CD4-positive, alpha-beta memory T cell (primary cell): ENCODE measurements at places on chromosomes 4 and X.

GRCh38 chrX:54422168-54422567, 18.0 kb upstream of the TSR2 start:
- no peak for DNase-seq

DNA sequence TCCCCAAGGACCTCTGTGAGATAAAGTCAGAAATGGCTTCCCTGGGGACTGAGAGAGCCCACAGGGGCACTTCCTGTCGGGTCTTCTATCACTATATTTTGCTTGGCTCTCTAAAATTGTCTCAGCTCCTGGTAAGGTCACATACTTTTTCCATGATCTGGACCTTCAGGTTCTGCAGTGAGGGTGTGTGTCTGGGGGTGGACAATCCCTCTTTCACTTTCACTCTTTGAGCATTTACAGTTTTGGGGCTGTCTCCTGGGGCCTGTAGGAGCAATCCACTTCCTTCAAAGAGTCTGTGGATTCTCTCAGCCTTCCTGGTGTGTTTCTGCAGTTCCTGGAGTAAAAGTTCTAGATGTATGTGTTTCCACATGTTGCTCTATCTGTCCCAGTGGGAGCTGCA, 335.7 kb downstream of the FSTL5 start:
- DNase-seq: no peak

DNA sequence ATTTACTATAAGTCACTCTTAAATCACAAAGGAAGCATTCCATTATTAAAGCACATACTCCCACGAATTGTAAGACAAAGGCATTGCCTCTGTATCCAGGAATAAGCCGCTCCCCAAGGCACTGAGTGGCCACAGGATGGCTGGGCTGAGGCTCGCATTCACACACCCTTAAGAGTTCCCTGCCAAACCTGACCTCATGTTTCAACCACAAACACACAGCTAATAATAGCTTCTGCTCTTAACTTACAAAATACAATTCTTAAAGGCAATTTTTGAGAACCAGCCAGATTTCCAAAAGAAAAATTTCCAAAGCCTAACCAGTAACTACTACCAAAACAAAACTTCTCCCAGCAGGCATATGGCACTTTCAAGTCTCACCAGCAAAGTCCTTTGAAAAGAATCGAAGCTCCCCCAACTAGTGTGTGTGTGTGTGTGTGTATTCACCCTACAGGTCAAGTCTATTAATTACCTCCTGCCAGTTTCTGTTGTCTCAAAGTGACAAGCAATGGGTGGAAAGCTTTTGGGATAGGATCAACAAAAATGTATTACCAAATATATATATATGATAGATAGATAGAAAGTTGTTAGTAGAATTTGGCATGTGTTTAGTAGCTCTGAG, 36.0 kb downstream of the ARHGAP6 start:
- DNase-seq: no peak

DNA sequence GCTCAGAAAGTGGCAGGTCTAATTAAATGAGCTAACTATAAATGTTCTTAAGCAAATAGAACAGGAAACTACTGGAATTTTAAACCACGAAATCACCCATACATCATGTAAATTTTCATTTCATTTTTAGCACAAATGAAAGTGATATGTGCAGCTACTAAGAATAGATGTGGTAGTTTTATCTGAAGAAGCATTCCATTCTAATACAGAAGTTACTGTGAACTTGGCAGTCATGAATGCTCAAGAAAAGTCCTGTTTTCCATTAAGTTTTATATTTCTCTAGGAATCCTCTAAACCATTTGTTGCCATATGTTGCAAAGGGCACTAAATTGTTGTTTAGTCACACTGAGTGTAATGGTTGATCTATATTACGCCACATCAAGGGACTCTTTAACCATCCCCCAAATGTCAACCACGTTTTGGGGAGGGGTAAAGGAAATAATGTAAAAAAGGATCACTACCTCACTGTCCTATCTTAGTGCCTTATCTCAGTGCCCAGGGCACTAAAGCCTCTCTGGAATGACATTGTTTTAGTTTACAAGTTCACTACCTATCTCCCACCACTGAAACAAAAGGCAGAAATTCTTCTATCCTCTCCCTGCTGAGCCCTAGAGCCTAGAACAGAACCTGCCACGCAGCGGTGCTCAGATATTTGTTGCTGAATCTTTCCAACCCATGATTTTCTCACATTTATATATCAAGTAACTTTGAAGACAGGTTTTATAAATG, 118.0 kb downstream of the SHISA3 start:
- DNase-seq: no peak

GRCh38 chr4:6562931-6563901, 11.8 kb upstream of the MAN2B2 start:
- no peak for DNase-seq

GRCh38 chrX:15441464-15441863, 51.7 kb downstream of the PIR start:
- no peak for DNase-seq

- DNase-seq: no peak
These were observed 110.8 kb upstream of the FAM9B start for GRCh38 chrX:9144701-9145241.

DNA sequence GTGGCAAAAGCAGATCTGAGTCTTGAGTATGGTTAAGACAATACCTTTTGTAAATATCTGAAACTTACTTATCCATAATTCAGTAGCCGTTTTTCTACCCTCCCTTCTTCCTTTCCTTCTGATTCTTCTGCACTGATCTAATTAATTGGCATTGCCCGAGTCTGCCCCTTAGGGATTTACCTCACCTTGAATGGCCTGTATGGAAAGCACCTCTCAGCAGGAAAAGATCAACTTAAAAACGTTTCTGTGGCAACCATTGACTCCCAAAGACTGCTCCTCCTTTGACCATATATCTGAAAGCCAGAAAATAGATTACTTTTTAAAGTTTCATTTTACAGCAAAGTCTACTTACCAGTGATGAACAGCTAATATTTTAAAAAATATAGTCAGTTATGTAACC, 496.5 kb upstream of the LCORL start:
- no peak for DNase-seq

- DNase-seq: no peak
These were observed 21.4 kb upstream of the FAM9B start for GRCh38 chrX:9055354-9055753.

GRCh38 chr4:113433116-113433515, 328.4 kb downstream of the CAMK2D start:
- DNase-seq: no peak

DNA sequence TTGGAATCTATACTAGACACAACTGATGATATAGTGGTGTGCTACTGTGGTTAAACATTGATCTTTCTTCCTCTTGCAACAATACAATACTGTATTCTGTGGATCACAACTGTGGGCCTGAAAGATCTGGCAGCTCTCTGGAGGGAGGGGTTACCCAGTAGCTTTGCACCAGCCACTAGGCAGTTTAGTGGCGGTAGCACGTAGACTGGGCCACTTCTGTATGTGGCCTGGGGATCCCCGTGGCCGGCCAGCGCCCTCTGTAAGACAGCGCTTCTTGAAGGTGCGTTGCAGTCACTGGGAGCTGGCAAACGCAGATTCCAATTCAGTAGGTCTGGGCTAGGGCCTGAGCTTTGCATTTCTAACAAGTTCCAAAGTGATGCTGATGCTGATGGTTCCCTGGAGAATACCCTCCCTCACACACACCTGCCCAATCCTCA, 168.6 kb downstream of the MGST2 start:
- DNase-seq: no peak

DNA sequence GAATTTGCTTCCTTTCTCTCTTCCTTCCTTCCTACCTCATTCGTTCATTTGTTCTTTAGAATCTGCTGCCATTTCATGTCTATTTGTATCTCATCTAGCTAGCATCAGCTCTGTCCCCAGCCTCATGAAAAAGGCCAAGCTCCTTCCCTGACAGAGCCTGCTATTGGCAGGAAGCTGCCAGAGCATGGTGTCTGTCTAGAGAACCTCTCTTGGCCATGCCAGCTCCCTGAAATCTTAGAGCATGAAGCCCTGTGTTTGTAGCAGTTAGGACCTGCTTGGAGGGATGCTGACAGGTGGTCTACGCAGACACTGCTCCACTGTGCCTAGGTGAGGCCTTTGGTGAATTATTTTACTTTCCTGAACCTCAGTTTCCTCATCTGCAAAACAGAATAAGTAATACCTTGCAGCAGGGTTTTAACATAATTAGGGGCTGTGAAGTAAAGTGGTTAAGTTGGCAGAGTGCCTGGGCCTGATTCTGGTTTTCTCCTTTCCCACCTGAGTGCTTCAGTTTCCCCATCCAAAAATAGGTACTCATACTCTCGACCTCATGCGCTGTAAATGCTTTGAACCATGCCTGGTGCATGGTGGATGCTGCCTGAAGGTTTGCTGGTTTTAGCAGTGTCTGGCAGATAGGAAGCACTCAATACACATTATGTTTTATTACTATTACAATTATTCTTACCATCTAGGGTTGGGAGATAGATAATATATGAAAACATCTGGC, 4.7 kb downstream of the PTTG2 start:
- no peak for DNase-seq

GRCh38 chrX:67523002-67523681, 20.7 kb upstream of the AR start:
- DNase-seq: no peak

GRCh38 chr4:12458621-12459020, 1025.5 kb downstream of the RAB28 start:
- DNase-seq: no peak

- DNase-seq: no peak
These were observed 683 bp downstream of the MAN2B2 start for GRCh38 chr4:6575503-6576240.

GRCh38 chr4:108385076-108385475, 216.3 kb upstream of the LEF1 start:
- no peak for DNase-seq

GRCh38 chr4:7590189-7590588, 155.5 kb upstream of the PSAPL1 start:
- no peak for DNase-seq

DNA sequence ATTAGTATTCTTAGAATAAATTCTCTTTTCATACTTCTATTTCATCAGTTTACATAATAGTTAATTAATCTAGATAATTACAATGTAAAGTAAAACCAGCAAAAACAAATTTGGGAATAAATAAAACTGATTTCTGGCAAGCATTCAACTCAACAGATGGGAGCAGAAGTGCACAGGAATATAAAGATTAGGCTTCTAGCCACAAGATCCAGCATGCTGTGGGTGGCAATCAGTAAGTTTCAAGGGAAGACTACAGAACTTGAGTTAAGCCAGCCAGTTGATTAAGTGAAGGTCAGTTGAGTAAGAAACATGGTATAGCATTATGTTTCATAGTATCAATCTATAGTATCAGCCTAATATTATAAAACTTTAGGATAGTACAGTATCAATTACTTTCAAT, 324.2 kb upstream of the AADAT start:
- DNase-seq: no peak

DNA sequence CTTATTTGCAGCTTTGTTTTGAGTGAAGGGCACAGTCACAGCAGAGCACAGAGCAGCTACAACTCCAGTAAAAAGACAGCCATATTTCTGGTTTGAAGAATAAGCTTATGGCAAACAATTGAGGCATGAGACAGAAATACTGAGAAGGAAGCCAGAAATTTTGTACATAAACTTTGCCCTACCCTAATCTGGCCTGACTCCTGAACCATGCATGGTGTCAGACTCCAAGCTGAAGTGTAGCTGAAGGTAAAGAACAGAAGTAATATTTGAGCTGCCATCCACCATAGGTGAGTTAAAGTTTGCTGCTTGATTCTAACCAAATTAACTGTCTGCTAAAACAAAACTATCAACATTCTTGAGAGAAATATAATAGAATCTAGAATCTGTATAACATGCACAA, 24.5 kb upstream of the TMEM192 start:
- DNase-seq: no peak

DNA sequence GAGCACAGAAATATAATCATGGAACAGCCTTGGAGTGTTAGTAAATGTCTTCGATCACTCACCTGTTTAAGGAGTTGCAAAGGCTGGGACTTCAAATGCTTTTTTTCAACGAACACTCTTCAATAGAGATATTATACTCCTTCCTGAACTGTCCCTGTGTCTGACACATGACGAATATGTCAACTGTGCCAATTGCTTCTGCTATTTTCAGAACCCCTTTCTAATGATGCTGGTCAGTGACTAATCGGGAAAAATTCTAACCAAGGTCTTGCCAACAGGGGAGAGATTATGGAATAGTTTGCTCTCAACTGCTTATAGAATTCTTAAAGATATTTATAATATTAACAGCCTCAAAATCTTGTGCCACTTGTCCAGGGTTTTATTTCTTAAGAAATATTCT, 8.5 kb upstream of the KLHL34 start:
- no peak for DNase-seq

DNA sequence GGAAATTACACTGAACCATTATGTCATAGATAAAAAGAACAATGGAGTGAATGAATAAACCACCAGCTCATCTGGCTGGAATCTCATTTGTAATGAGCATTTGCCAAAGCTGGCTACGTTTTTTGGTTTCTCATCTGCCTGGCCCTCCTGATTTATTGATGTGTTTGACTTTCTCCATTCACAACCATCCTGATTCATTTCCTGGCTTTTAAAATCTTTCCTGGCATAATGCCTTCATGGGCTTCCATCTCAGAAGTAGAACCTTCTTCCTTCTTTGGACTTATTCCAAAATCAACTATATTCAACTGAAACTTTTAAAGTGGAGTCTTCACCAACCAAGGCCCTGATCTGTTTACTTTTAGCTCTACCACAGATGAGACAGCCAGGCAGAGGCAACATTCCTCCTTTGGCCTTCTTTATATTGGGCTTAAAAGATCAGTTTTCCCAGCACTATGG, 36.0 kb upstream of the ARSJ start:
- DNase-seq: no peak

GRCh38 chrX:9003041-9003440, 30.9 kb downstream of the FAM9B start:
- no peak for DNase-seq

DNA sequence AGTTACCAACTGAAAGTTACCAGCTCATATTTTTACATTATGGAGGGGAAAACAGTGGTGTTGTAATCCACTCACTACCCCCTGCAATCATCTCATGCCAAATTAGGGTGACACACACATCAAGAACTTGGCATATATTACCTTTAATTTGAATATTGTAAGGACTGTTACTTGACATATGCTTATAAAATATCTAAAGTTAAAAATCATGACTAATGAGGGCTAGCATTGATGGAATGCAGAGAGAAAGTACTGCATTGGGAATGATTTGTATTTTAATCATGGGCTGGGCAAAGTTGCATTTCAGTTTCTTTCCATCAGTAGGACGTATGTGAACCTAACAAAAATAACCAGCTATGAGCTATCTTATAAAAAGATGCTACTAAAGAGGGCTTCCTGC, 517.5 kb upstream of the GRIA3 start:
- no peak for DNase-seq

DNA sequence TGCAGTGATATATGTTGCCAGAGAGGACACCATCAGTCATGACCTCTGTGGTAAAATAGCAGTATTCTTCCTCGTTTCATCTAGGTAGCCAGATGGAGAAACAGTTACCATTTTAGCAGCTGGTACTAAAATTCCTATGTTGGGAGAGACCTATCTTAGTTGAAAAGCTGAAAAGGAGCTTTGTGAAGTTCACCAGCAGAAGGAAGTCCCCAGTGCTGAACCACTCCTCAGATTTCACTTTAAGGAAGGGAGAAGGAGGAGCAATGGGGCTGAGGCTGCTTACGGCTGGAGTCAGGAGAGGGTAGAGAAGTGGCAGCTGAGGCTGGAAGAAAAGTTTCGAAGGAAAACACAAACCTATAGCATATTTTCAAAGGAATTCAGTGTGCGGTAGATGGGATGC, 103.7 kb downstream of the ATXN3L start:
- DNase-seq: no peak
